WTC11 (cell line): ENCODE measurements at places on chromosomes 16 and 17. TPM values are rescaled to one million over a fixed set of nuclear protein-coding genes. Genes with fewer than 3 reads are reported as not detected.
A peak's percentile ranks its signal among the peaks of the same experiment; 100 is the strongest.

DNA sequence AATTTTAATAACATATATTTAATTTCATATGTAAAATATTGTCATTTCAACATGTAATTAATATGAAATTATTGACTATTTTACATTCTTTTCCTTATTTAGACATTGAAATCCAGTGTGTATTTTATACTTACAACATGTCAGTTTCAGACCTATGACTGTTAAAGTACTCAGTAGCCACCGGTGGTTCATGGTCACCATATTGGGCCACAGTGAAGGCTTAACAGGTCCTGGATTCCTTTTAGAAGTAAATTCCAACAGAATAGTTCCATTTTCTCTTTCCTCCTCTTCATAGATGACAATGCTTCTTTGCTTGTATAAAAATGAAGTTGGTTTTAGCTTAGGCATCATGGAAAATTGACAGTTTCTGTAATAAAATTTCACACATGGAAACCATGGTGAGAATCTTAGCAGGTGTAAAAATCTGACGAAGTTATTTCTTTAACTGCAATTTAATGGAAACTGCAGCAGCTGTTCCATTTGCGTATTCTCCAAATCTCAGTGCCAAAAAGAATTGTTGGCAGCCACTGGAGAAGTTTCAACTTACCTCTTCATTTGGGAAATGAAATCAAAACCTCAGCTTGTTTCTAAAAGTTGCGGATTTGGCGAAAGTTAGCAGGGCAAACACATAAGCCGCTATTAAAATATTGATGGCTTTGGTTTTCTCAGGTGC is 231.1 kb downstream of the CDH13 start:
- H3K36me3 ChIP-seq: peaks cover 3% of the 10 kb centered on the region; the same call in 1 of the 2 replicates
- H3K4me1 ChIP-seq: no peaks in the 10 kb centered on the region
- H3K27me3 ChIP-seq: no peaks in the 10 kb centered on the region
- no peak overlapping the region for H3K27ac ChIP-seq
- no peak for DNase-seq

Gene DPEP3
- total RNA-seq: 1.6 to 2.7 TPM (median 2.5 TPM) in 3 replicates

Gene SAMD14
- total RNA-seq: 4.5 to 6.0 TPM (median 5.9 TPM) in 3 replicates

GRCh38 chr16:1818873-1819525 is 7.6 kb downstream of the HAGH start:
- H3K4me1 ChIP-seq: 0 out of 2 replicates have a peak, but pooled peaks cover 4% of the 10 kb centered on the region
- H3K27me3 ChIP-seq: no peaks in the 10 kb centered on the region
- DNase-seq: no peak
- H3K36me3 ChIP-seq: peaks cover 6% of the 10 kb centered on the region

DNA sequence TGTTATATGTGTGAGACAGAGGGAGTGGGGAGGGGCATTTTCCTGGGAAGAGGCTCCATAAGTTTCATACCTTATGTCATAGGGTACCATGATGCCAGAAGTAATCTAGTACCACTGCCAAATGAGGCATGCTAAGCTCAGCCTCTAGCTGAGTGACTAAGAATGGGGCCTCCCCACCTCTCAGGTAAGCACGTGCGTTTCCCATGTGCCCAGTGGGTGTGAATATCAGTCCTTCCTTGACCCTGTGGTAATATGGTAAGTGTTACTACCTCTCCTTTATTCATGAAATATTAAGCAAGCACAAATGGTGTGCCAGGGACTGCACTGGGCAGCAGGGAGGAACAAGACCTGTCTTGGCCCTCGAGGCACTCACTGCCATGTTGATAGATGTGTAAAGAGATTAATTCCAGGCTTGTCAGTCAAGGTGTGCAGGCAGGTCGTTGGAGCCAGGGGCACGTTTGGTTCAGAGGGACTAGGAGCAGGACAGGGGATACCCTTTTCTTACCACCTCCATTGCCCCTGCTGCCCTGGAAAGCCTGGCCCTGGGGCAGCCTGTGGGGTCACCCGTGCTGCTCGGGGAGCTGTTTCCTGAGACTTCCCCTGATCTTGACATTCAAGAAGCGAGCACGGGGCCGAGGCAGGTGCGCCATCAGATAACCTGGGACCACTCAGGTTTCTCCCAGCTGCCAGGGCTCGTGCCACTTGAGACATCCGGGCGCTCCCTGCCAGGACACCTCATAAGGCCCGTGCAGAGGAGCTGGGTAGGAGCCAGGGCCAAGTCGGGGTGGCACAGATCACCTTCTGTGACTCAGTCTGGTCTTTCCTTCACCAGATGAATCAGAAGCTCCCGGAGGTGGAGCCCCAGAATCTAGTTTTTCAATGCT is 8.8 kb downstream of the RSAD1 start:
- no peaks in the 10 kb centered on the region for H3K27me3 ChIP-seq
- no peaks in the 10 kb centered on the region for H3K4me1 ChIP-seq
- peaks cover 16% of the 10 kb centered on the region for H3K36me3 ChIP-seq
- H3K27ac ChIP-seq: no peak overlapping the region
- H3K4me3 ChIP-seq: no peak overlapping the region
- DNase-seq: no peak

DNA sequence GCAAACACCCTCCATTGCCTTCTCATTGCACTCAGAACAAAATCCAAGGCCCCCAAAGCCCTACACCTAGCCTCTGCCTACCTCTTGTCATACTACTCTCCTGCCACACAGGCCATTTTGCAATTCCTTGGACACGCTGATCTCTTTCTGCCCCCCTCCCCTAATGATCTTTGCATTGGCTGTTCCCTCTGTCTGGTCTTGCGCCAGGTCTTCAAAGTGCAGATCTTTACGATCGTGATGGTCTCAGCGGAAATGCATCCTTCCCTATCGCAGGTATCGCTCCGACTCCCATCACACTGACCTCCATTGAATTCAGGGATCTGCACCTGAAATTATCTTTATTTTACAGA is 777 bp upstream of the MOSMO start:
- no peaks in the 10 kb centered on the region for H3K36me3 ChIP-seq
- peak overlapping the region; percentile 21; the same call in 1 of the 2 replicates for H3K27ac ChIP-seq

Gene CCL16
- not detected in 3 replicates for total RNA-seq

Gene CETP
- total RNA-seq: not detected in 3 replicates

Gene NEUROD2
- total RNA-seq: not detected in 3 replicates

Gene MRPS7
- total RNA-seq: 85.8 to 94.7 TPM (median 87.5 TPM) in 3 replicates

GRCh38 chr16:1509307-1510221 is 16.4 kb downstream of the TELO2 start:
- H3K27ac ChIP-seq: no peak overlapping the region
- no peak overlapping the region for H3K4me3 ChIP-seq
- no peaks in the 10 kb centered on the region for H3K4me1 ChIP-seq
- no peaks in the 10 kb centered on the region for H3K27me3 ChIP-seq

Gene AOC3
- total RNA-seq: 6.2 to 8.2 TPM (median 7.6 TPM) in 3 replicates

Gene POLDIP2
- 79.2 to 85.4 TPM (median 79.7 TPM) in 3 replicates for total RNA-seq

- H3K4me1 ChIP-seq: peaks cover 36% of the 10 kb centered on the region
- no peak overlapping the region for H3K27ac ChIP-seq
- DNase-seq: no peak
- no peaks in the 10 kb centered on the region for H3K36me3 ChIP-seq
Observed at GRCh38 chr17:34669511-34669910, 90.1 kb downstream of the TMEM132E start.

Gene C17orf50
- total RNA-seq: 0.30 to 0.89 TPM (median 0.35 TPM) in 3 replicates

Gene MEIOC
- total RNA-seq: 4.4 to 8.3 TPM (median 5.0 TPM) in 3 replicates

DNA sequence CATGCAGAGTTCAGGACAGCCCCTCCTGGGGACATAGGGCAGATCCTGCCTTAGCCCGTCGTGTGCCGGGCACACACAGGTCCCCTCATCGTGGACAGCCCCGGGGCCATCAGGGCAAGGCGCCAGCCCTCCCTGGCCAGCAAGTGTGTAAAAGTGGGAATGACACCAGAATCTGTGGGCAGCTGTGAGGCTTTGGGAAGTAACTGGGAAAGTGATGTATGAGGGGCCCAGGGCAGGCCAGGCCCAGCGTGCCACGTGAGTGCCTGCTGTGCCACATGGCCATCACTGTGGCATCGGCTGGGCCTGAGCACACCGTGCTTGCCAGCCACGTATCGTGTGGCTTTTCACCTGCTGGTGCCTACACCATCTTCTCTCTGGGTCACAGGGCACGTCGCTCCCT is 26.6 kb downstream of the ACSF3 start:
- no peak for DNase-seq
- peaks cover 50% of the 10 kb centered on the region for H3K36me3 ChIP-seq
- no peak overlapping the region for H3K4me3 ChIP-seq

- H3K27me3 ChIP-seq: no peaks in the 10 kb centered on the region
- H3K4me1 ChIP-seq: peaks cover 38% of the 10 kb centered on the region
- peaks cover 13% of the 10 kb centered on the region for H3K36me3 ChIP-seq
- peak overlapping the region; percentile 73 for H3K27ac ChIP-seq
Observed at GRCh38 chr17:46059486-46059885, 60.4 kb downstream of the STH start.

- no peak for DNase-seq
- peak overlapping the region; percentile 45; the same call in 1 of the 2 replicates for H3K27ac ChIP-seq
- H3K4me1 ChIP-seq: peaks cover 16% of the 10 kb centered on the region
Observed at GRCh38 chr16:75236232-75236631, 15.2 kb downstream of the BCAR1 start.

DNA sequence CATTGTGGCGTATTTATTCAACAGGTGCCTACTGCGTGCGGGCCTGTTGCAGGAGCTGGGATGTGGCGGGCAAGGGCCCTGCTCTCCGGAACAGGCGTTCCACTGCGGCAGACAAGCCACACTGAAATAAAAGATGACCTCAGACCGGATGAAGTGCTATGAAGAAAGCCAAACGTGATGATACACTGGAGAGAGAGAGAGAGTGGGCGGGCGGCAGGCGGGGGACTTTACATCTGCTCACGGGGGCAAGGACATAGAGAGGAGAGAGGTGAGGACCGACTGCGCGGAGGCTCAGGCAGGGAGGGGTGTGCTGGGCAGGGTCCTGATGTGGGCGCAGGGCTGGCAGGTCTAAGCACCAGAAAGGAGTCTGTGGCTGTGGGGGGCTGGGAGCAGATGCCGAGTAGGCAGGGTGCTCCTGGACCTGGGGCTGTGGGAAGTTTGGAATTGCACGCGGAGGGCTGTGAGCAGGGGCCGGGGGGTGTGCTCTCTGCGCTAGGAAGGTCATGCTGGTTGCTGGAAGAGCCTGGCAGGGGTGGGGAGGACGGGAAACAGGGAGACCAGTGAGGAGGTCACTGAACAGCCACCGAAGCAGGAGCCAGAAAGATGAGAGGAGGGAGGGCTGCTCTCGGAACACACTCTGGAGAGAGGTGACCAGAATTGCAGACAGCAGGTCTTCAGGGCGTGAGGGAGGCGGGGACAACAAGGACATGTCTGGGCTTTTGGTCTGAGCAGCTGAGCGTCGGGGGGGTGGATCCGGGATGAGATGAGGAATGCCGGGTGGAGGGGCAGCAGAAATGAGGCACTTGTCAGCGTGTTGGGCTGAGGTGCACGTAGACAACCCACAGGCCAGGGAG is 9.9 kb downstream of the MXRA7 start:
- H3K4me1 ChIP-seq: peaks cover 46% of the 10 kb centered on the region
- H3K27me3 ChIP-seq: no peaks in the 10 kb centered on the region
- no peaks in the 10 kb centered on the region for H3K36me3 ChIP-seq
- DNase-seq: peak; percentile 41
- peak overlapping the region; percentile 87 for H3K27ac ChIP-seq
- no peak overlapping the region for H3K4me3 ChIP-seq

DNA sequence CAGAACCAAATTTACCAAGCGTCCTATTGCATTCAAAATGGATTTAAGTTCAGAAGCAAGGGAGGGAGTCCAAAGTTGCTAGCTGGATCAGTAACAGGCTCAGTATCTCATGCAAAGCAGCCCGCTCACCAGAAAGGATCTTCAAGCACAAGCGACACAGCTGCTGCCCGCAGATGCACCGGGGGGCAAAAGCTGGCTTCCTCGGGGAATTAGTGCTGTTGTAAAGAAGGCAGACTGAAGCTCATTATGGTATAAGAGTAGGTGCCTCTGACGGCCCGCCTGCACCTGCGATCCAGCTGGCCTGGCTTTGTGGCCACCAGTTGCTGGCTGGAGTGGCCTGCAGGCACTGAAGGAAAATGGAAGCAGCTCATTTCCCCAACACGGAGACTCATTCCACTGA is 128.4 kb upstream of the RCVRN start:
- H3K4me1 ChIP-seq: peaks cover 18% of the 10 kb centered on the region
- no peaks in the 10 kb centered on the region for H3K36me3 ChIP-seq
- no peak overlapping the region for H3K27ac ChIP-seq
- H3K4me3 ChIP-seq: no peak overlapping the region
- H3K27me3 ChIP-seq: no peaks in the 10 kb centered on the region; the same call in 1 of the 2 replicates

GRCh38 chr16:51416926-51417325 is 265.9 kb upstream of the SALL1 start:
- DNase-seq: no peak
- H3K27ac ChIP-seq: no peak overlapping the region
- no peaks in the 10 kb centered on the region for H3K36me3 ChIP-seq
- H3K27me3 ChIP-seq: no peaks in the 10 kb centered on the region
- no peak overlapping the region for H3K4me3 ChIP-seq

Gene TAC4
- not detected in 3 replicates for total RNA-seq

GRCh38 chr17:57257195-57257894 is 1.0 kb downstream of the MSI2 start:
- peaks cover 21% of the 10 kb centered on the region for H3K36me3 ChIP-seq
- H3K27ac ChIP-seq: peak overlapping the region; percentile 84; the same call in 1 of the 2 replicates
- no peak for DNase-seq
- peaks cover 55% of the 10 kb centered on the region for H3K4me1 ChIP-seq
- peak overlapping the region; percentile 93 for H3K4me3 ChIP-seq
- H3K27me3 ChIP-seq: peaks cover 15% of the 10 kb centered on the region

Gene MYH1
- total RNA-seq: not detected in 3 replicates

DNA sequence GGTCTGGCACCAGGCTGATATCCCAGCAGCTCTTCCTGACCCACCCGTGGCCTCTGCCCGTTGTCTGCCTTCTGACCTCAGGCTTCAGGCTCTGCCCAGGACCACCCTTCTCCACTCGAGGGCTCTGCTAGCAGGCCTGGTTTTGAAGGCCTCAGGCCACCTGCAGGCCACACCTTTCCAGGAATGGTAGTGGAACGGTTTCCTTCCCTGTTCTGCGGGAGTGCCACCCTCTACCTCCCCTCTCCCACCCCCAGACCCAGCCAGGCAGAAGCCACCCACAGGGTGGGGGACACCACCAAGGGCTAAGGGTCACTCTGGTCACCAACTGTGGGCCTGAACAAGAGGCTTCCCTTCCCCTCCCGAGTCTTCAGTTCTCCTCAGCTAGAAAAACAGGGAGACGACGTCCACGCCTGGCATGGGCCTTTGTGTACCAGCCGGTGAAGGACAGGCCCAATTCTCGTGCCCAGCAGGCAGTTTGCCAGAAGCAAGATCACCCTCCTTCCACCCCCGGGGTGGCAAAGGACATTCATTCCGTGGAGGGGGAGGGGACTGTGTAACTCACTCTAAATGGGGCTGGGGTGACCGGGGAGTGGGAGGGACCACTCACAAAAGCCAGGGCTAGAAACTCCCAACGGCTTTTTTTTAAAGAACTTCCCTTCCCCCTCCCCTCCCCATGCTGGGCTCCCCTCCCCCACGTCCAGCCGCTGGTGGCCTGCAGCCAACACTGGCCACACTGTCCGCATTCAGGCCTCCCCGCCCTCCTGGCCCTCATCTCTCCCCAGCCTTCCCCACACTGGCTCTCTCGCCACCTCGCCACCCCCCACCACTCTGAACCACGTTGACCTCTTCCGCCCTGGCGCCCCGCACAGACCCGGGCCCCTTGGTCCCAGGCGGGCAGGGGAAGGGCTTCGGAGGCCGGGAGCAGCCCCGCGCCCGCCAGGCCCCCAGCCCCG is 7.7 kb downstream of the CBX4 start:
- peaks cover 36% of the 10 kb centered on the region for H3K4me1 ChIP-seq
- peak; percentile 49 for DNase-seq
- H3K36me3 ChIP-seq: no peaks in the 10 kb centered on the region; the same call in 1 of the 2 replicates

DNA sequence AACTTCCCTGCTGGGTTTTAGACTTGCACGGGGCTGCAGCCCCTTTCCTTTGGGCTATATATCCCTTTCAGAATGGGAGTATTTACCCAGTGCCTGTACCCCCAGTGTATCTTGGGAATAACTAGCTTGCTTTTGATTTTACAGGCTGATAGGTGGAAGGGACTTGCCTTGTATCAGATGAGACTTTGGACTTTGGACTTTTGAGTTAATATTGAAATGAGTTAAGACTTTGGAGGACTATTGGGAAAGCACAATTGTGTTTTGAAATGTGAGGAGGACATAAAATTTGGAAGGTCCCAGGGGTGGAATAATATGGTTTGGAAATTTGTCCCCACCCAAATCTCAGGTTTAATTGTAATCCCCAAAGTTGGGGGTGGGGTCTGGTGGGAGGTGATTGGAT is 393.8 kb upstream of the KIF2B start:
- H3K27me3 ChIP-seq: peaks cover 8% of the 10 kb centered on the region
